ENCODE measurements at places on chromosomes 7 and 10.

DNA sequence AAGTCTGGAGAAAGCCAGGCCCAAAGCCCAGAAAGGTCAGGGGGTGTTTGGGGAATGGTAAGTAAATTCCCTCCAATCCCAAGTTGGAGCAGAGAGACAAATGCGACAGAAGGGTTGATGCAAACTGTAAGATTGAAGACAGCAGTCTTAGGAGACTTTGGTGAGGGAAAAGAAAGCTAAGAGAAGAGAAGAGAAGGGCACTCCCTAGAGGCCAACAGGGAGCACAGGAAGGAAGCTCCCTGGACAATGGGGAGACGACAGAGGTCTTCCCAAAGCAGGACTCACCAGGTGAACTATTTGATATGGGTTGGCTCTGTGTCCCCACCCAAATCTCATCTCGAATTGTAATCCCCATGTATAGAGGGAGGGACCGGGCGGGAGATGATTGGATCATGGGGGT, 151.5 kb downstream of the KIF20B start:
- no peak for DNase-seq

DNA sequence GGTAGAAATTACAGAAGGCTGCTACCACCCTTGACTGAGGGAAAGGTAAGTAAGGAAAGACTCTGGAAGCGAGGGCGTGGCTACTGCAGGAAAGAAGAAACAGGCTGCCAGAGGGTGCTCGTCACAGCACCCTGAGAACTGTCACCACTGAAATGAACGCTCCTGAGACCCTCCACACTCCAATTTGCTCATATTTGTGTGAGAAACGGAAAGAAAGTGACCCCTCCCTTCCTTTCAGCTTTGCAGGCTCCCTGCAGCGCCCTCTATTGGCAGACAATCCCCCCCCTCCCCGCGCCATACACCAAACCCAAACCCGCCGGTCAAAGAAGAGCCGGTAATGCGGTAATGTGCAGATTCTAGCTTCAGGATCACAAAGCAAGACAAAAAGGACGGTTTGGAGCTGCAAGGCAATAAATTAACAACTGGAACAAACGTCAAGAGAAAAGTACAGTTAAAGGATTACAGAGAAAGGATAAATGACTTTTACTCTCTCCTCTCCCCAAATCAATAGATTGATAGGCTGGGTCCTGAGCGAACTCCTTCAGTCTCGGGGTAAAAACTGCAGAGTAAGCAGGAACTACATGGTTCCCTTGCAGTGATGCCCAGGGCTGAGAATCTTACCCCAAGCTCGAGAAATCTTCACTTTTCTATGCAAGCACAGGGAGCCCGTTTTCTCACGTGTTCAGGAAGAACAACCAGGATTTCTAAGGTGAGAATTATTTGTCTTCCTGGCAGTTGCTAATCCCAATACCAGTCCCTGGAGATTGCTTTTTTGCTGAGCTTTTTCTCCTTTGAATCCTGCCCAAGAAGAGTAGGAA, 47.6 kb downstream of the STEAP1B start:
- DNase-seq, result peak; percentile 27

GRCh38 chr10:119654540-119654939, 3.4 kb downstream of the BAG3 start:
- no peak for DNase-seq

- DNase-seq, result no peak
Measured at GRCh38 chr10:5904227-5904626, 14.2 kb downstream of the FBH1 start.

DNA sequence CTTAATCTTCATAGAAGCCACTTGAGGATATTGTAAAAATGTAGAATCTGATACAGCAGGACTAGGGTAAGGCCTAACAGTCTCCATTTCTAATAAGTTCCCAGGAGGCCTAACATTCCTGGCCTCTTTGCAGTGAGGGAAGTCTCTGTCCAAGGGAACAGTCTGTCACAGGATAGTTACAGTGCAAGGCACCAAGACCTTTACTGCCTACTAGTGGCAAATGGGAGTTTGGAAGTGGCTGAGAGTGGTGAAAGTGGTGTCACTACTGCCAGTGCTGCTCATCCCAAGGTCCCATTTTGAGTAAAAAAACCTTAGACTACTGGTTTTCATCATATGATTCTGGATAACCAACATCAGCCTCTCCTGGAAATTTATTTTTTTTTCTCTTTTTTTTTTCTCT, 619.5 kb upstream of the SEMA3D start:
- no peak for DNase-seq

- DNase-seq, result no peak
Measured at GRCh38 chr7:371779-372545, 82.0 kb downstream of the FOXL3 start.

- DNase-seq, result peak; percentile 46
Measured at GRCh38 chr7:87148332-87148955, 3.8 kb upstream of the DMTF1 start.

DNA sequence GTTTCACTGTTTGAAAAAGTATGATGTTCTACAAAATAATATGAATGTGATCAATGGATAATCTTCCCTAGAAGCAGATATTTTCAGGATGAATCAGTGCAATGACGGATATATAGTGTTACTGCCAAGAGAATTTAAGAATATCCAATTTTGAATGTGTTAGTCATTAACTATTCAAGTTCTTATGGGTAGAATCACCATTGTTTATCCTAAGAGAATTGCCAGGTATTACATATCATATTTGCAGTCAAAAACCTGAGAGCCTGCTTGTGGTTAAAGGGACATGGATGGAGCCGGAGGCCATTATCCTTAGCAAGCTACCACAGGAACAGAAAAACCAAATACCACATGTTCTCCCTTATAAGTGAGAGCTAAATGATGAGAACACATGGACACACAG, 26.9 kb downstream of the AHR start:
- DNase-seq, result no peak

GRCh38 chr7:20735346-20736065, 51.2 kb downstream of the SP8 start:
- no peak for DNase-seq

GRCh38 chr7:43076189-43076605, 36.2 kb upstream of the HECW1 start:
- DNase-seq, result peak; percentile 15

- DNase-seq, result no peak
Measured at GRCh38 chr7:111173528-111173927, 82.6 kb downstream of the LRRN3 start.

DNA sequence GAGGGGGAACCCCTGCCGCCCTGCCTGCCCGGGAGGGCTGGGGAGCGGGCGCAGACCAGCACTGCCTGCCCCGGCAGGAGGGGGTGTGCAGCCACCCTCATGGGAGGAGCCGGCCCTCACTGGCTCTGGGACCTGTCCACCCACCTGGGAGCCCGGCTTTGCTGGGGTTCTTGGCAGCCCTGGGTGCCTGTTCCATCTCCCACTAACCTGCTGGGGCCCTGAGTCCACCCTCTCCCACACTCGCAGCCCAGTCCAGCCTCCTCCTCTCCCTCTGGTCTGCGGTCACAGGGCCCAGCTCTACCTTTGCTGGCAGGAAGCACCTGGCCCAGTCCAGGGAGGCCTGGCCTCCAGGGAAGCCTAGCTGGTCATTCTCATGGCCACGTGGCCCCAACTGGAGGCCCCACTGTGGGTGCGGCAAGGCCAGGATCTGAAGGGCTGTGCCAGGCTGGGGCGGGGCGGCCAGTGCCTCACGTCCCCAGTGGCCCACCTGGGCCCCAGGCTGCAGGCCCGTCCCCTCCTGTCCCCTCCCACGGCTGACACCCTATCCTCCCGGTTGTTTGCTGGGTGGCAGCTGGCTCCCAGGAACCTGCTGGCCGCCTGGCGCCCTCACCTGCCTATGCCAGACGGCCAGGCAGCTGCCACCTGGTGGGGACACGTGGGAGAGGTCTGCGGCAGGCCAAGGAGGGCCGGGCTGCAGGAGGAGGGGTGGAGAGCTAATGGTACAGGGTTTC, at the start of gene TMEM184A:
Gene TMEM184A, minus strand, starts transcription at position 393 of the 731 bp plus-strand sequence. CDS start 721 bp downstream, outside the sequence.
- DNase-seq, result no peak

DNA sequence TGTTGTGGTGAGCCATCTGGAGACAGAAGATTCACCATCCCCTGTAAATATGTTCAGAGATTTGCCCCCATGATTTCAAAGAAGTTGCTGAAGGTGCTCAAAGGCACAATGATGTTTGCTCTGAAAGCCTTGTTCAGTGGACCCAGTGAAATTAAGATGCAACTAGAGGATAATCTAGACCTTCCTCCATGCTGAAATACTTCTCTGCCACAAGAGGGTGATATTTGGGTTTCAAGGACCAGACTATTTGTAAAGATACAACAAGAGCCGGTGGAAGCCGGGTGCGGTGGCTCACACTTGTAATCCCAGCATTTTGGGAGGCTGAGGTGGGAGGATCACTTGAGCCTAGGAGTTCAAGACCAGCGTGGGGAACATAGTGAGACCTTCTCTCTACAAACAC, 13.5 kb upstream of the MSRB2 start:
- DNase-seq, result peak; percentile 28

DNA sequence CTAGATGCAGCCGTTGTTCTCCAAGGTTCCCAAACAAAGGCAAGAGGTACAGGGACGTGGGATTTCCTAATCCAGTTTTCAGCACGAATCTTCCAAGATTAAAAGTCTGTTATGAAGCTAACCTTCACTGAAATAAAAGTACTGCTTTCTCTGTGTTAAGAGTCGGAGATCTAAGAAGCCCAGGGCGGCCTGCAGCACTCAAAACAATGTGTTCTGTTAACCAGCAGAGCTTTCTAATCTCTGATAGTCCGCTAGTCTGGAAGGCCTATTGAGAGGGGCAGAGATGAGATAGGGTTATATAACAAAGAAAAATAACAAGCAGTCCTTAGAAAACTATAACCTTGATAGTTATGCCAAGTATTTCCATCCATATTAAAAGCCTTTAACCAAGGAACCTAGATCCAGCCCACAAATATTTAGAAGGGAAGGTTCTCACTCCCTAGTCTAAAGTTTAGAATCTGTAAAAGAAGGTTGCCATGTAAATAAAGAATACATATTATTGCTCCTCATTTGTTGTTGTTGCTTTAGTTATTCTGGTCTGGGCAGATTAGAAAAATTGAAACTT, 106.3 kb upstream of the SVIL start:
- no peak for DNase-seq

- DNase-seq, result no peak
Measured at GRCh38 chr7:121447911-121448300, 51.8 kb upstream of the FAM3C start.

DNA sequence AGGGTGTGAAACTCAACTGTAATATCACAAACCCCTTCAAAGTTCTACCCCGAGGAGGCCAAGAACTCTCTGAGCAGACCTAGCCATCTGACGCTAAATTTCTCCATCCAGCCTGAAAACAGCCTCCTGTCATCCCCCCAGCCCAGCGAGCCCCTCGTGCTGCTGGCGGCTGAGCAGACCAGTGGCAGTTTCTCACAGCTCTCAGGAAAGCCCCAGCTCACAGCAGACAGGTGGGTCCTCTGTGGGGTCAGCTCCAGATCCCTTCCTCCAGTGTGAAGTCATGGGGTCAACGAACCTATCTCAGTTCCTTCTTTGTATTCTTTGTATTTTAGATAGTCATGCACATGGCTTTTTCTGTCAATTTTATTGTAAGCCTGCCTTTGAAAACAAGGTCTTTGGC, 7.8 kb downstream of the GARIN1A start:
- DNase-seq, result no peak

DNA sequence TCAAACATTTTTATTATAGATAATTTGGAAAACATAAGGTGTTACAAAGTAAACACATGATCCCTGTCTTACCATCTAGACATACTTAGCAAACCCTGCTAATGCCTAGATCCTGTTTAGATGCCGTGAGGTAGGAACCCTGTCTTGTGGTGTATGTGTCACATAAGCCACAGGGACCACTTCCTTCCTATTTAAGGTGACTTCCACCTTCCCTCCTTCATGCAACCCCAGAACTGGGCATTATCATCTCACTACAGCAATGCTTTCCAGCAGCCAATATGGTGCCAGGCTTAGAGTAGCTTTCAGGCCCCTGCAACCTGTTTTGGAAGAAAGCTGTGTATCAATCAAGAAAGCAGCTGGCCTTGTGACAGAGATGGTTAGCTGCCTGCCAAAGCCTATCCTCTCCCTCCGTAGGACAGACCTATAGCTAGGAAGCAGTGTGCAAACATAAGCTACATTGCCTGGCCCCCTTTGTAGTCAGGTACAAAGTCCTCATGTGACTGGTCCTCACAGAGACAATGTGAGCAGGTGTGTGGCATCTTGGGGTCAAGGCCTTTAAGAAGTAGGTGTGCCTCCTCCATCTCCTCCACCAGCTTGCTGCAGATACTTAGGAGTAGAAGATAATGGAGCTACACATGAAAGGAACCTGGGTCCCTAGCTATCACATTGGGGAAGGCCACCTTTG, 146.8 kb downstream of the SPAG6 start:
- DNase-seq, result no peak

- no peak for DNase-seq
Measured at GRCh38 chr10:20303453-20304152, 487.4 kb downstream of the PLXDC2 start.

DNA sequence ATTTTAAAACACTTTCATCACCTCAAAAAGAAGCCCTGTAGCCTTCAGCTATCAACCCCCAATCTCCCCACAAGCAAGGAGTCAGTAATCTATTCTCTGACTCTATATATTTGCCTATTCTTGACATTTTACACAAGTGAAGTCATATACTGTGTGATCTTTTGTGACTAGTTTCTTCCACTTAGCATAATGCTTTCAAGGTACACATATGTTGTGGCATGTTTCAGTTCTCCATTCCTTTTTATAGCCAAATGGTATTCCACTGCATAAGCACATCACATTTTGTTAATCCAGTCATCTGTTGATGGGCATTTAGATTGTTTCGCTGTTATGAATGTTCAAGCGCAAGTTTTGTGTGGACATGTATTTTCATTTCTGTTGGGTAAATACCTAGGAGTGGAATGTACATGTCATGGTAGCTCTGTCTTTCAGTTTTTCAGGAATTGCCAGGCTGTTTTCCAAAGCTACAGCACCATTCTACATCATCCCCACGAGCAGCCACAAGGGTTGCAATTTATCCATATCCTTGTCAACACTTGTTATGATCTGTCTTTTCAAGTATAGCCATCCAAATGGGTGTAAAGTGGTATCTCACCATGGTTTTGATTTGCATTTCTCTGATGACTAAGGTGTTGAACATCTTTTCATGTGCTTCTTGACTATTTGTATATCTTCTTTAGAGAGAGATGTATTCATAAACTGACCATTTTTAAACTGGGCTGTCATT, 405.6 kb downstream of the KCNMA1 start:
- DNase-seq, result no peak

DNA sequence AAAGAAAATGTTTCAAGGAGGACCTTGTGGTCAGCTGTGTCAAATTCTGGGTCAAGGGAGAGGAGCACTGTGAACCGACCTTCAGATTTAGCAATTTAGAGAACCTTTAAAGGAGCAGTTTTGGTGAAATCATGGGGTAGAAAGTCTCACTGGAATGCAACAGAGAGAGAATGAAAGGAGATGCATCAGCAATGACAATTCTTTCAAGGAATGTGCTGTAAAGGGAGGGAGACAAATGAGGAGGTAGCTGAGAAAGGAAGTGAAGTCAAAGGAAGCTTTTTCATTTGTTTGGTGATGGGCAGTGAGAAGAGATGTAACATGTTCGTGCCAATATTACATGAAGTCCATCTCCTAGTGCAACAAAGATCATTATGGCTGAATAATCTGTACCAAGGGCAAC, 166.0 kb downstream of the TSPAN12 start:
- no peak for DNase-seq

GRCh38 chr7:132590162-132590561, 13.9 kb upstream of the PLXNA4 start:
- peak; percentile 6 for DNase-seq

GRCh38 chr7:39465055-39465929, 100.9 kb upstream of the YAE1 start:
- peak; percentile 74 for DNase-seq

GRCh38 chr10:81814842-81815241, 60.2 kb upstream of the NRG3 start:
- DNase-seq, result no peak
